Mucosa of descending colon (tissue), 3 donors: ENCODE measurements at places on chromosomes 11 and 22. TPM values are rescaled to one million over a fixed set of nuclear protein-coding genes. Genes with fewer than 3 reads are reported as not detected.

GRCh38 chr11:130125638-130126037 is 33.9 kb upstream of the ST14 start:
- DNase-seq: no peak

The SAA4 gene
- not detected for total RNA-seq

The HEPHL1 gene
- total RNA-seq: 0.06 TPM

DNA sequence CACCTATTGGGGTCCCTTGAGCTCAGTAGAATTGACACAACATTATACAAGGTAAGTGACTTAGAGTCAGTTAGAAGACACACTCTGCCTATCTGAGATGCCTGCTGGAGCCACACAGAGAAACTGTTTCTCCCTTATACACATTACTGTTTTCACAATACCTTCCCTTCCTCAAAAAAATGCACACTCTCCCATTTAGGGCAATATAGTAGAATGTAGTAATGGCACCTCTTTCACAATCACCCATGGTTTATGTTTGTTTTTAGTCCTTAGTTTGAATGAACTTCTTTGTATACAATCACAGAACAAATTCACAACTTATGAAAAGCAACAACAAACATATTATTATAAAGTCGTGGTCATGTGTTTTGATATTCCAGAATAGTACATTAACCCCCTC is 14.3 kb downstream of the OR52H1 start:
- DNase-seq: no peak

GRCh38 chr11:72655896-72656464 is 18.2 kb downstream of the PDE2A start:
- no peak for DNase-seq

GRCh38 chr22:39932918-39933649 is 27.1 kb upstream of the TMA7B start:
- DNase-seq: peak; percentile 57

GRCh38 chr22:30245985-30246813 is at the start of gene LIF:
Gene LIF, minus strand, starts transcription at chr22:30246759. Its CDS starts 64 bp downstream, at chr22:30246695.
- peak; percentile 69 for DNase-seq

- no peak for DNase-seq
Measured at GRCh38 chr11:35629914-35630313, 11.7 kb downstream of the FJX1 start.

DNA sequence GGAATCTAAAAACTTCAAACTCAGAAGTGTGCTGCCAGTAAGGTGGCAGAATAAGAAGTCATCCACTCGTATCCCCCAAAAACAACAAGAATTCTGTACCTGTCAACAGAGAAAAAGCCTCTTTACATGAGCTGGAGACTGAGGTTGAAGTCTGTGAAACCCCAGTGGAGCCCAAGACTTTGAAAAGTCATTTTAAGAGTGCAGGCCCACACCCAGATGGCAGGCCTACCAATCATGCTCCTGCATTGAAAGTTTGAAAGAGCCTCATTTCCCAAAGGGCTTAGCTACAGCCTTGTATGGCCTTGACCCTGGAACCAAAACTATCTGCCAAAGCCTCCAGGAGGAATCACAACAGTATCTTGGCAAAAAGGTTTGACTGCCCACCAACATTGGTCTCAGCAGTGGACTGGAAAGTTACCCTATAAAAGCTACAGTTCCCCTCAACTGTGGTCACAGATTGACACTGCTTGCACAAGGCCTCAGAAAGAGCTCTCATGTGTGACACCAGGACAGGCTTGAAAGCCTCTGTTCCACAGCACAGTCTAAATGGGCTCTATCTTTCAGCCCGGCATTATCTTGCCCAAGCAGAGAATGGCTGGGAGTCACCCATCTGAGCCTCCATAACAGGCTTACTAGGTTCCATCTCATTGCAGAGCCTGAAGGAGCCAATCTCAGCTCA is 47.7 kb downstream of the SLC22A9 start:
- no peak for DNase-seq

The GDPD5 gene
- 4.6 TPM for total RNA-seq

- DNase-seq: no peak
Measured at GRCh38 chr22:32858121-32858703, 56.7 kb downstream of the TIMP3 start.

The TPBGL gene
- 0.17 TPM for total RNA-seq

GRCh38 chr22:32236970-32237369 is 18.2 kb downstream of the SLC5A4 start:
- DNase-seq: no peak

The MS4A14 gene
- total RNA-seq: 0.41 TPM

The TSPAN18 gene
- total RNA-seq: 3.6 TPM

- DNase-seq: no peak
Measured at GRCh38 chr11:33068611-33069340, 29.4 kb downstream of the TCP11L1 start.

DNA sequence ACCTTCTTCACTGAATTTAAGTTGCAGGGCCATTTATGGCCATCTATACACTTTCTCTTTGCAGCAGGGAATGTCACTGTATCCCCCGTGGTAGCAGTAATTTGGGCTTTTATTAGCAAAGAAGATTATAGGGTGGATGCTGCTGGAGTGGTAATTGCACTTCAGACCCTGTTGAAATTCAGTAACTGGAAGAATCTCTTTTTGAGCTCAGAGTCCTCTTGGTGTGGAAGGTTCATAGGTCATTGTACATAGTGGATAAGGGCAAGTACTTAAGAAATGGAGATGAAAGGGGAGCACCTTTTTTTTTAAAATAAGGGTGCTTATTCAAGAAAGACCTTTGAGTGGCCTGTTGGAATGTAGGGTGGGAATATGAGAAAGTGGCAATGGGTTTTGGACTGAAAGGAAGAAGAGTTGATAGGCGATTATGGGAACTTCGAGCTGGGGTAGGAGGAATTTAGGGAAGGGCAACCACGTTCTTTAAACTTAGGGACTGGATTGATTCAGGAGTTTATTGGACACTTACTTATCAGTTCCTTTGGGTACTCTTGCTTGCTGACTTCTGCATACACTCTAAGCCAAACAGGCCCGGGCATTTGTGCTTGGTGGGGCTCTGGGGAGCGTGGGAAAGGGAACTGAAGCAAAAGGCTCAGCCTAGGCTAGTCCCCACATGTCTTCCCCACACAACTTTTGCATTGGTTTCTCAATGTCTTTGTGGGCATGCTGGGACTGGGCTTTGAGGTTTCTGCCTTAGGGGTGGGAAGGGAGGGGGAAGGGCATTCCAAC is 26.5 kb downstream of the CTNND1 start:
- no peak for DNase-seq

DNA sequence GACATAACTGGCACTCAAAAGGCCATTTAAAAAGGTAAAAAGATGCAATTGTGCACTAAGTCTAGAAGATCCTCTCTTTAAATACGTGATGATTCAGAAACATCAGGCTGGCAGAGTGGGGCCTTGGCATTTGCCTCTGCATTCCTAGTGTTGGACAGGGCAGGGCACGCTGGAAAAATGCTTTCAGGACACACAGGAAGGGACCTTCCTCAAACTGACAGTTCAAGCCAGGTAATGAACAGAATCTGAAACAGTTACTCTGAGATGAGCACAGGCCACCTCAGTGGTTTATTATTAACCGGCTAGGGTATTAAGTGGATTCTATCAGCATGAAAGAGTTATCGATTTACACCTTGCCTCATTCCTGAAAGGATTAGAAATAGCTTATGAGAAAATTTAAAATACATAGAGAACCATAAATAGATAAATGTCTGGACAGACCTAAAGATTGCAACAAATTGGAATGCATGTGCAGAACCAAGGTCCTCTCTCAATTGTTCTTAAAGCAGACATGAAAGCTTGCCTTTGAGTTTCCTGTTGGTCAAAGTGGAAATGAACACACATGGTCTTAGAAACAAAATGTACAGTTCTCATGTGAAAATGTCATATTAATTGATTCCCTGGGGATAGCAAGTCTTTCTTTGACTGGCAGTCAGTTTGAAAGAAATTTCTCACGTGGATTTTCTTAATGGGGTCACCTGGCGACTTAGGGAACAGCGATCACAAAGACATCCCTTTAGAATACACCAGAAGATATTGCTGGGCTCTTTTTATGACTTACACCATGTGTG is 21.5 kb upstream of the CSNK2A3 start:
- DNase-seq: no peak

DNA sequence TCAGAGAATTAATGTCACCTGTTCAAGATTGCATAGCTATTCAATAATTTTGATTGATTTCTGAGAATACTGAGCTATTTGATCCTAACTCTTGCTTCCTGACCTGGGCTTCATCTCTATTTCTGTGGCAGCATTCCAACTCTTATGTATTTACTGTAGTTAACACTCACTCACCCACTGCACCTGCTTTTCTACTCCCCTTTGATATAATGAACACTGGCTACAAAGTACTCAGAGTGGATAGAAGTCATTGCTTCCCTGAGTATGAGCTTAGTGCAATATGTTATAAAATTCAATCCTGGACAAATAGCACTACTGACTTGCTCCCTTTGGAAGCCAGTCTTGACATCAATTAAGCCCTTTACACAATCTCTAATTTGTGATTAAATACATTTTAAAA is 117.2 kb downstream of the APIP start:
- no peak for DNase-seq

The CEP126 gene
- total RNA-seq: 3.7 TPM

The FBLN1 gene
- 88.3 TPM for total RNA-seq

The LZTR1 gene
- total RNA-seq: 43.6 TPM

The CBLIF gene
- total RNA-seq: not detected

GRCh38 chr11:13465909-13466371 is 2.9 kb upstream of the BTBD10 start:
- no peak for DNase-seq

DNA sequence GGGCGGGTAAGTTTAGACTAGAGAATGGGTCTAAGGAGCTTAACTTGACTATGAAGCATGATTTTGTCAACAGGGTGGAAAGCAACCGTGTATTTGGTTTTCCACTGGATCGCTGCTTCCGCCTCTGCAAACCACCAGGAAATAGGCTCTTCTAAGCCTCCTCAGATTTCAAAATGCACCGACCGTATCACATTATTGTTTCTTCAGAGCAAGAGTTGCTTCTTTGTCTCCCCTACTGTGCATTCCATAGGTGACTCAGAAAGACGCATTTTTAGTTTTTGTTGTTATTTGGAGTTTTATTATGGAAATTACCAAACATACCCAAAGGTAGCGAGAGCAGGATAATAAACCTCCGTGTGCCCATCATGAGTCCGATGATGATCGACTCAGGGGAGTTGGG is 64.3 kb upstream of the RASD2 start:
- DNase-seq: no peak

The DENND6B gene
- 2.8 TPM for total RNA-seq

GRCh38 chr11:11587122-11587521 is 34.7 kb downstream of the GALNT18 start:
- no peak for DNase-seq

GRCh38 chr11:70029115-70029860 is 48.8 kb upstream of the ANO1 start:
- no peak for DNase-seq

DNA sequence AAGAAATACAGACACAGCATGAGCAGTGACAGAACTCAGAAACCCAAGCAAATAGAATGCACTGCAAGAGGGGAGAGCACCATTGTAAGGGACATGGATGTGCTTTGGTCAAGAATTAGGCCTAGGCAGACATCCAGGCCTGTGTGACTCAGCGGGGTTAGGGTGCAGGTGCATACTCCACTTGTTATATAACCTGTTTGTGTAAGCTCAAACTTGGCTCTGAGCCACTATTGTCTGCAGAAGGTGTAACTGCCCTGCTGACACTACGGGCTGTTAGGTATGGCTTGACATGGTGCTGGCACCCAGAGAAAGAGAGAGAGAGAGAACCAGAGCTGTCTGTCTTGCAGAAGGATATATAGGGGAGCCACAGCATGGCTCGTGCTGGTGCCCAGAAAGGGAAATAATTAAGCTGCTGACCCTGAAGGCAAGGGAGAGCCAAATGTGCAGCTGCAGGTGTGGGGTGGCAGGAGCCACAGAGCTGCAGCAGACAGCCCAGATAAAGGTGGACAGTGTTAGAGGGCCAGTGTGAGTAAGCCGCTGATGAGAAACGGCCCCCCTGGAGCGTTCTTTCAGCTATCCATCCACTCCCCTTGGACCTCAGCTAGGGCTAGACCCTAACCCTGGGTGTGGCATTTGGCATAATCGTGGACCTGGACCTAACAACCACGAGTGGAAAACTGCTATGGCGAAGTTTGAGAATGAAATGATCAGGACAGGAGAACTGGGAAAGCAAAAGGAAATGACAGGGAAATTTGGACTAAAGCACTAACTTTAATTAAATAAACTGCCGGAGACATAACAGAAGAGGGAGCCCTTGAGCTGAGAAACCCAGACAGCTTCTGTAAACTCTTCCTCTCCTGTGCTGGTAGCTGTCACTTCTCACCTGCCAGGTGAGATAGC is 253.0 kb upstream of the CCDC179 start:
- peak; percentile 85 for DNase-seq

The MS4A7 gene
- 28.1 TPM for total RNA-seq

GRCh38 chr11:16295592-16295991 is 60.8 kb downstream of the SOX6 start:
- DNase-seq: no peak

The RAB39A gene
- total RNA-seq: 1.5 TPM

DNA sequence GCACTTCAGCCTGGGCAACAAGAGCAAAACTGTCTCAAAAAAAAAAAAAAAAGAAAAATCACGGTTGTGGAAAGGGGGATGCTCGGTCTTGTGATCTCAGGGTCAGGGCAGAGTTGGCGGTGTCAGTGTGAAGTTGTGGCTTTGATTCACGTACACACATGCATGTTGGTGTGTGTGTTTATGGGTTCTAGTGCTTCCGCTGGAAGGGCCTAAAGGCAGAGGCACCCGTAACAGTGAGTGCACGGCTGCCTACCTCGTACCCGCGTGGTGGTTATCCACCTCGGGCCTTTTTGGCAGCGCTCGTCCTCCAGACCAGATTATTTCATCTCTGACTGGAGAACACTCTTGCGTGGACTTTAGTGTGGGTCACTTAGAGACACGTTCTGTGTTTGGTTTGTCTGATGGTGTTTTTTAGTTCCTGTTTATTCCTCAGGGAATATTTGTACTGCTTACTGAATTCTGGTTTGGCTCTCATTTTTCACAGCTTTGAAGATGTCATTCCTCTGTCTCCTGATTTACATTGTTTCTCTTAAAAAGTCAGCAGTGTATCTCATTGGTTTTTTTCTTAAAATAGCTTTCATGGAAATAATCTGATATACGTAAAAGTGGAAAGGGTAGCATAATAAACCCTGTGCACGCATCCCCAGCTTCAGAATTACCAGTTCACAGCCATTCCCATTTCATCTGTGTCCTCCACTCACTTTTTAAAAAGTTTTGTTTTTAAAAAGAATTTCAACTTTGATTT is 15.6 kb downstream of the ZBED4 start:
- DNase-seq: no peak
